ENCODE measurements at places on chromosomes 1 and 21.

DNA sequence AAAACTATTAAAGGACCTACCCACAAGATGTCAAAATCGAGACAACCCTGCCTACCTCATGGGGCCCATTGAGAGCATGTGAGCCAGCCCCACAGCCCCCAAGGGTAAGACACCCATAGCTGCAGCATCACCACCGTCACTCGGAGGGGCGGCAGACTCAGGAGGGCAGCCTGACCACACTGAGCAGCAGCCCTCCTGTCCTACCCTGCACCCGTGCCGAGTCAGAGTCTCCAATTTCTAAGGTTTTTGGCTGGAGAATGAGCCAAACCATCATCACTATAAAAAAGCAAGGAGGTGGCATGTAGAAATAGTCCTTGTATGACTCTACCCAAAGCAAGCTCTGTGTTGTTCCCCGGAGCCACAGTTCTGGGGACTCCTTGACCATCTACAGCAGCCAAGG is 94.7 kb downstream of the SSBP3 start:
- no peak for DNase-seq

GRCh38 chr1:186375152-186375928 is at the start of the genes ODR4 and TPR:
Gene ODR4, plus strand, starts transcription at chr1:186375838. Its CDS starts 3,948 bp downstream, at chr1:186379786.
Gene TPR, minus strand, starts transcription at chr1:186375253. Its CDS starts 225 bp downstream, at chr1:186375028.
- DNase-seq, result peak; percentile 93

- no peak for DNase-seq
Observed at GRCh38 chr21:45580181-45580575, 37.9 kb upstream of the SLC19A1 start.

DNA sequence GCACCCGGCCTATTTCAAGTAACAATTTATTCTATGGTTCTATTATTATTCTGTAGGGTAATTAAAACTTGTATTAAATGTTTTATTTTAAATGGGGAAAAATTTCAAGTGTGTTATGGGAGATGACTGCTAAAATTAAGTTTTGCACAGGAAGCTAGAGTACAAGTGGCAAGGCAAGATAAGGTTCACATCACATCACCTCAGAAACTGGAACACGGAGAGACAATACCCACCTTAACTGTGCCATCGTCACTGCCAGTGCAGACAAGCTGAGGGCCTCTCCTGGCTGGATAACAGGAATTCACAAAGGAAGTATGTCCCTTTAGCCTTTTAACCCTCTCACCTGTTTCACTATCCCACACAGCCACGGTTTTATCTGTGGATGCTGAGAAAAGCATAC is 7.6 kb downstream of the SNRNP40 start:
- DNase-seq, result no peak

- DNase-seq, result no peak
Observed at GRCh38 chr1:210132582-210132981, 100.0 kb upstream of the SERTAD4 start.

GRCh38 chr1:109883248-109883955 is 27.2 kb upstream of the CSF1 start:
- no peak for DNase-seq

DNA sequence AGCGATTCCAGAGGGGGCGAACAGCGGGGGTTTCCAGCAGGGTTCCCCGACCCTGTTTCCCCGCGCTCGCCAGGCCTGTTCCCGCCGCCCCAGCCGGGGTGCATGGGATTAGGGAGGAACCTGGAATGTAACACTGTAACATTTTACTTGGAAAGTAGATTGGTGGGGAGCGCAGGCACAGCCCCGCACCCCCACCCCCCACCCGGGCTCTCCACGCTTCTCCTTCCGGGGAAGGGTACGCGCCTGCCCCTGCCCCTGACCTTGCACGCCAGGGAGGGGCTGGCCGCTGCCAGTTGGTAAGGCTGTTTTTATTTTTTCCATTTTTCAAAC is 427 bp downstream of the FAM3B start:
- DNase-seq, result no peak

- no peak for DNase-seq
Observed at GRCh38 chr1:7333094-7333493, 438.0 kb upstream of the VAMP3 start.

DNA sequence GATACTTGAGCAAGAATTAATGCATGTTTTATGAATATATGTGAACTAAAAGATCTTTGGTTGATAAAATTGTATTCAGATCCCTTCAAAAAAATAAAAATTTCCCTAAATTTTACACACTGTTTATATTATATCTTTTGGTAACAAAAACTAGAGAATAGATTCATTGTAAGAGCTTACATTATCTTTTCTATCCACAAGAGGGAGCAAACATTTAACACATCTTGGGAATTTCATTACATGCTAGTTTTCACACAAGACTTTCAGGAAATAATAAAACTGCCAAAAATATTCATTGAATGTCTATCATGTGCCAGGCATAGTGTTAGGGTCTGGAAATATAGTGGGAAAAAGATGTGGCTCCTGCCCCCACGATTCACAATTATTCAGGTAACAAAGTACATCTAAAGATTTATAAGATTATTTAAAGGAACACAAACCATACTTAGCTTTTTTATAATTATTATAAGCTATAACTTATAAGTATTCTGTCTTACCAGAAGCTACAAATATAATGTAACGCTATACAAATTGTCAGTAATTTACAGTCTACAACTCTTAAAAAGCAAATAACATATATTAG is 30.6 kb downstream of the FAF1 start:
- no peak for DNase-seq

DNA sequence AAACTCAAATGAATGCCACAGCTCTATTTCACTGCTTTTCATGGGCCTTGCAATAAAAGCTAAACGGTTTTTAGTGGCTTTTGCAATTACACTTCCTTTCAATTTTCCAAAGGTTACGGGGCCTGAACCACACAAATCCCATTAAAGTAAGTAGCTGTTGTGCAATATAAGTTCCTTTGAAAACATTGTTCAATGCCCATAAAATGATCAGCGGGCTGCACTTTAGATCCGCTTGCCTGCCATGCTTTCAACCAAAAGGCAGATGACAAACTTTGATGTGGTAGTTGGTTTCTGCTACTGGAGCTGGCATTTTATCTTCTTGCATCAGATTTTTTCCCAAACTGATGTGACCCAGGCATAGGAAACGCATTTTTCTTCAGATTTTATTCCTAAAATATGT is 50.2 kb downstream of the PRRX1 start:
- DNase-seq, result no peak

GRCh38 chr1:46522184-46522968 is 29.1 kb downstream of the KNCN start:
- DNase-seq, result no peak

DNA sequence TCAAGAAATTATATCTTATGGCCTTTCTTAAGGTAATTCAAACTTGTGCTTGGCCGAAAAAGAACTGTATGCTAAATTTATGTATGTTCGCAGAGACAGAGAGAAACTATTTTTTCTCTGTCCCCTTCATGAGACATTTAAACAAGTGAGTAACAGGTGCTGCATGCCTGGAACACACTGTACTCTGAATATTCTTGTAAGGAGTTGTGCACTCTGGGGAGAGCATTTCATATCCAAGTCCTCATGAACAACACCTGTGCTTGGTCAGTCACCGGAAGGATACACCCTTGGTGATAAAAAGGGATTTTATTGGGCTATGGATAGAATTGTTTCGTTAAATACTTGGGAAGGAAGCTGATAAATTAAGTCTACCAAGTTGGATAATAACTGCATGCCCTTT is 220.8 kb upstream of the NRIP1 start:
- DNase-seq, result no peak

DNA sequence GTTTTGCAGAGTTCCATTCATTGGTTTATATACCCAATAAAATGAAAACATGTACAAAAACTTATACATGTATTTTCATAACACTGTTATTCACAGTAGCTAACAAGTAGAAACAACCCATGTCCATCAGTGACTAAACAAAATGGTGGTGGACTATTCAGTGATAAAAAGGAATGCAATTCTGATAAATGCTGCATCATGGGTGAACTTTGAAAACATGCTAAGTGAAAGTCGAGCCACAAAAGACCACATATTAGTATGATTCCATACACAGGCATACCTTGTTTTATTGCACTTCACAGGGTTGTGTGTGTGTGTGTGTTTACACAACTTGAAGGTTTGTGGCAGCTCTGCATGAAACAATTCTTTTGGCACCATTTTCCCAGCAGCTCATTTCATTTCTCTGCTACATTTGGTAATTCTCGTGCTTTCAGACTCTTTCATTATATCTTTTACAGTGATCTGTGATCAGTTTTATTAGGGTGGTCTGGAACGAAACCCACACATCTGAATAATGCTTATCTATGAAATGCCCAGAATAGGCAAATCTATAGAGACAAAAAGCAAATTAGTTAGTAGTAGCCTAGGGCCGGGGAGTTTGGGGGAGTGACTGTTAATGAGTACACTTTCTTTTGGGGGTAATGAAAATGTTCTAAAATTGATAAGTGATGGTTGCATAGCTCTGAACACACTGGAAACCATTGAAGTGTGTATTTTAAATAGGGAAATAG is 27.2 kb downstream of the RNF11 start:
- DNase-seq, result no peak

DNA sequence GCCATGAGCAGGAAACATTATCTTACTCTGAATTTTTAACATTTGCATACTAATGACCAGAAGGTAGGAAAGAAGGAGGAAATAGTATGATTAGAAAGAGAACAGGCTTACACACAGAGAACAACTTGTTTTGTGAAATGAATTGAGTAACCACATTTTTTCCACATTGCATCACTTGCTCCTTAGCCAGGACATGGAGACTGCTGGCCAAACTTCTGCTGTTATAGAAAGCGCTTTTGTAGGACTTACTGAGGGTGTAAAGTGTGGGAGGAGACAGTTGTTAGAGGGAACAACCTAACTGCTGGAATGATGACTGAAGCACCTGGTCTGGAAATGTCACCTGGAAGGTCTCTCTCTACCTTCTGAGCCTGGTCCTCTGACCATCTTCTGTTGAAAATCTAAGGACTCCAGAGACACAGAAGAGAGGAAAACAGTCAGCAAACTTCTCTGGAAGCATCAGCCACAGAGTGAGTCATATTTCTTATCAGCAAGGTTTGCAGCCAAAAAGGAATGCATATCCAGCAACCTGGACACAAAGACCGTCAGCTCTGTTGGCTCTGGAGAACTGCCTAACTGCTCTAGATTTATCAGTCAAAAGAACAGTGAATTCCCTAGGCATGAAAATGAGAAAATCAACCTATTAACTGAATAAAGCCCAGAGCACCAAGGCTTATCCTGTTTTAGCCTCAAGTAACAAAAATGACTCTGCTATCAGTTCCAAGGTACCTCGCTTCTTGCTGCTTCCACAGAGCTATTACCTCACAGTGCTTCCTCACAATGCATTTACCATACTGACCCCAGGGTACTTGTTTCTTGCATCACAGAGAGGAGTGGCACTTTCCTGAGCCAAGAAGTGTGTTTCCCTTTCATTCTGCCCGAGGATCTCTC is 88.0 kb upstream of the SLFNL1 start:
- DNase-seq, result no peak

DNA sequence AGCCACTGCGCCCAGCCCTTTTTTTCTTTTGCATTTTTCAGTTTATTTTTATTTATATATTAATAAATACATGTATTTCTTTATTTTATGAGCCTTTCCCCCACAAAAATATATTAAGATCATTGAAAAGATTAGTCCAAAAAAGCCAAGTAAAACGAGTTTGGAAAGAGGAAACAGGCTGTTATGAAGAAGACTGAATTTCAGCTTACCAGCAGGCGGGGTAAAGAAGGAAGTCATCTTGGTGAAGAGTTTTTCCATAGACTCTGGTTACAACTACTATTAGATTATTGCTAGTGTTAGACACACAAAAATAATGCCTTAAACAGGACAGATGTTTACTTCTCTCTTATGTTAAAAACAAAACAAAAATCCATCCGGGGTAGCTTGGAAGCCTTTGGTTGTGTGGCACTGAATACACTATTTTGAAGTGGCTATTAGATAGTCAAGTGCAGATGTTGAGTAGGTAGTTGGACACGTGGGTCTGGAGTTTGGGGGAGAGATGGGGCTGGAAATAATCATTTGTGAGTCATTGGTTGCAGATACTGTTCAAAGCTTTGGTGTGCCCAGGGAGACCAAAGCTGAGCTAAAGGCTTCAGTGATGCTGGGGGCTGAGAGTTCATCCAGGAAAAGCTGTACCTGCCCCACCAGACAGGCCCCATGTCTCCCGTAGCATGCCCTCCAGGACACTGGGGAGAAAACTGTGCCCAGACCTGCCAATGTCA is 8.7 kb upstream of the LRRC71 start:
- no peak for DNase-seq

DNA sequence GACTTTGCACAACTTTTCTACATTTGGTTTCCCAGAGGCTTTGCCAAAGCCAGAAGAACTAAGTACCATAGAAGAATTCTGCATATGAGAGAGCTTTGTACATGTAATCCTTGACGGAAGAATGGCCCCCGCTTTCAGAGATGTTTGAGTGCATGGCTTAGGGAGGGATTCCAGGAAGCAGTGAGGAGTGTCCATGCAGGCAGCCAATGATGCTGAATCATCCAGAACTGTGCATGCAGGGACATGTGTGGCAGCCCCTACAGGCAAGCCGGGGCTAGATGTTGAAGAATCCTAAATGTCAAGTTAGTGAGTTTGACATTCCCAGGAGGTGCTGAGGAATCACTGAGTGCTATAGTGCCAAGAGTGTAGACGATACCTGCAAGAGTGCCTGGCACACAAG is 9.9 kb upstream of the HAO2 start:
- no peak for DNase-seq

- no peak for DNase-seq
Observed at GRCh38 chr21:14942801-14943490, 121.9 kb downstream of the NRIP1 start.

DNA sequence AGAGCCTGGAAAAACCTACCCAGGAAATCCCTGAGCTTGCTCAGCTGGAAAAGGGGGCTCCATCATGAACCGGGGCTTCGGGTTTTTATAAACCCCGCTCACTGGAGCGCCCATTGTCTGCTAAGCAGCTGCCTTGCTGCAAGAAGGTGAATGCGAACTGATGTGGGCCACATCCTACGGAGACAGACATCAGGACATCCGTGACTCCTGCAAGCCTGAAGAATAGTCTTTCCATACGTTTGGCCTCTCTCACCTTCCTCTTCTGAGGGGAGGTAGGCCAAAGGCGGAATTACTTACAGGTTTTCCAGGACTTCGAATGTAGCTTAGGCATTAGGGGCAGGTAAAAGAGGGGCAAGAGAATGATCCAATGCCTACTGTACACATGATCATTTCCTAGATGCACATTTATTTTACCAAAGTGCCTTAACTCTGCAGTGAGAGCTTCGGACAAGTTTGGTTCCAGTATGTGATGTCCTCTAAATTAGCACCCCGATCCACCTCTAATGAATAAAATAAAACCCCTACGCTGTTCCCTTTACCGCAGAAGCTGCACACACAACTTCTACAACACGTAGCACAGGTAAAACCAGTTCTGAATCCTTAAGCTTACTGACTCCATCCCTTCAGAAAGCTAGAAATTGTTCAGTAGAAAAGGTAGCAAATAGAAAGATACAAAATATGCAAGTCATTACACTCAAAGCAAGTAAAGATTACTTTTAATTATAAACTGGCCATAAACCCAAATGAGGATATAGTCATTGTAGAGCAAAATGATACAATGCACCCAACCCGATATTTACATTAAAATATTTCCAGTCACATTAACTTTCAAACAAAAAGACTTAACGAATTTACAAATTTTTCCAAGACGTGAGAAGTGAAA is 866 bp upstream of the SORT1 start:
- no peak for DNase-seq

GRCh38 chr1:17892225-17892624 is 137.1 kb downstream of the ACTL8 start:
- no peak for DNase-seq

Data from stimulated activated CD8-positive, alpha-beta memory T cell treated with anti-CD3 and anti-CD28 coated beads, Interleukin-15, amount 100 ng/mL, for 4 hours (primary cell).